ENCODE measurements at places on chromosomes 2 and 18.

DNA sequence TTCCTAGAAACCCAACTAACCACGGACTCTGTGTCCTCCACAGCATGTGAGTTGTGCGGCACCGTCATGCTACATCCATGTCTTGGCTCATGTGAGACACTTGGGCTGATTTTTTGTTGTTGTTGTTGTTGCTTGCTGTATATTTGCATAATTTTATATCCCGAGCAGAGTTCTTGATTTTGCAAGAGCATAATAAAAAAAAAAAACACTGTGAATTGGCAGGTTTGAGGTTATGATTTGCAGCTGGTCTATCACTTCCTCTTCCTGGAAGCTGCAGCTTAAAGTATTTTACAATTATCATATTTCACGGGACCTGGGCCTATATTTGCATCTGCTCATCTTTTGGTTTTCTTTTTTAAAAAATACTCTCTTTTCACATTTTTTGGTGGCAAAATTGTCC lies 142.3 kb upstream of the NRP2 start:
- no peak for DNase-seq

- no peak for DNase-seq
These were observed 875.1 kb downstream of the SLC4A3 start for GRCh38 chr2:220502539-220502938.

DNA sequence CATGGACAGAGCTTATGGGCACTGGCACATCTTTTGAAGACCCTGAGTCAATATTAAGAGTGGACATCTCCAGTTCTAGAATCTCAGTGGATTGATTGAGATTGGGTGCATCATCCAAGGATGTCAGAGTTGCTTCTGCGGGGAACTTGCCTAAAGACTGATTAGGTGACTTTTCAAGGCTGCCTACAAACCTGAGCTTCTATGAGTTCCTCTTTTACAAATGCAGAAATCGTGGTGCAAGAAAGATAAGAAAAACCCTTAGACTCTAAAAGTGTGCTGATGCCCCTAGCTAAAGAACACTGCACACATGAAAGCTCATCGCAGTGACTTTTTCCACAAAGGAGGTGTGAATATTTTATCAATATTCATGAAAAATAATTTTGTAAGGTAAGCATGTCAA lies 86.8 kb upstream of the NEDD4L start:
- no peak for DNase-seq

DNA sequence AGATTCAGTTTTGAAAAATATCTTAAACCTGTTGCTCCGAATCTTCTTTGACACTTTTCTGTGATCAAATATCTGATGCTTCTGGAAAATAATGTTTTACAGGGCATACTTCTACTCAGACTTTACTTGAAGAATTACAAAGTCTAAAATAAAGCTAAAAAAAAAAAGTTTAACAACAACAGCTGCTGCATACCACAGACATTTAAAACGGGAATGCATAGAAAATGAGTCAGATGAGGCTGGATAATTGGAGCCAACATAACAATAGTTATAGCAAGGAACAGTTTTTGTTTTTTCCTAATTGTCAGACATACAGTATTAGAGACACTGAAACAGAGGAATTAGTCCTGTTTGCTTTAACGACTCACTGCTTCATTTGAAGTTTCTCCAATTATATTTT lies 1090.2 kb downstream of the SUCLG1 start:
- no peak for DNase-seq

DNA sequence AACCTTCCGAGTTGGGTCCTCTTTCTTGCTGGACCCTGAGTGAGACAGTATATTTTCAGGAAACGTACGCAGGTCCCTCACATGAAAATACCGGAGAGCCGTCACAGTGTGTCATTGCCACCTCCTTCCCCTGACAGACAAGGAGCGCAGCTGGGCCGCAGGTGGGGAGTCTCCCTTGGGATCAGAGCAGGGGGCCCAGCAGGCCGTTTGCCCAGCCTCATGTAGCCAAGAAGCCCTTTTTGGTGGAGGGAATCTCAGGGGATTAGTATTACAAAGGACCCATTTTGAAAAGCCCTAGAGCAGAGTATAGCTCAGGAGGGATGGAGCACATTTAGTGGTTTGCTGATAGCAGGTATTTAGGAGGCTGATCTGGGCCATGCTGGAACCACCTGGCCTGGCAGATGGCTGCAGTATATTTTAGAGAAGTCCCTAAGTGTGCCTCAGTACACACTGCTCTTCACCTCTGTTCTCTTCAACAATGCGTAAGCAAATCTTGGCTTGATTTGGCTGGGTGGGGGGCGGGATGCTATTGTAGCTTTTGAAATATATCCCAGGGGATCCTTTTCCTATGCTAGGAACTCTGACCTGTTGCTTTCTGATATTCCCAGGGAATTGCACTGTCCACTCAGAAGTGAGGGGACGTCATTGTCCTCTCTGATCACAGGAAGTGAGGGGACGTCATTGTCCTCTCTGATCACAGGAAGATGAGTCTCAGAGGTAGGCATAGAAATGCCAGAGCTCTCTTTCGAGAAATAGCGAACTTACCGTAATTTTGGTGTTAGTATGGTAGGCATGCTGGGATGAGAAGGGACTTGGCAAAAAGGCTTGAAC lies 171.9 kb downstream of the HRH4 start:
- no peak for DNase-seq

GRCh38 chr2:46098621-46099062 lies 198.6 kb upstream of the EPAS1 start:
- no peak for DNase-seq

GRCh38 chr2:96536445-96537065 lies at the start of gene ARID5A:
ARID5A (plus strand) TSS chr2:96536752; CDS start chr2:96536827, 75 bp downstream.
- no peak for DNase-seq

GRCh38 chr2:112891385-112891831 lies 19.6 kb upstream of the IL37 start:
- DNase-seq: no peak

Data from hypothalamus (tissue), 51 donors.